ENCODE measurements at places on chromosomes 2 and 18. TPM values are rescaled to one million over a fixed set of nuclear protein-coding genes. Genes with fewer than 3 reads are reported as not detected.

GRCh38 chr18:59420244-59420643, 61.2 kb upstream of the LMAN1 start:
- no peaks in the 10 kb centered on the region for H3K36me3 ChIP-seq
- peaks cover 6% of the 10 kb centered on the region for H3K27me3 ChIP-seq
- no peak for DNase-seq
- H3K4me1 ChIP-seq, result no peaks in the 10 kb centered on the region
- no peak overlapping the region for H3K27ac ChIP-seq

- H3K36me3 ChIP-seq, result no peaks in the 10 kb centered on the region
- H3K4me1 ChIP-seq, result no peaks in the 10 kb centered on the region
- H3K4me3 ChIP-seq, result no peak overlapping the region
- H3K27me3 ChIP-seq, result no peaks in the 10 kb centered on the region
Measured at GRCh38 chr2:152411154-152411553, 76.2 kb downstream of the FMNL2 start.

DNA sequence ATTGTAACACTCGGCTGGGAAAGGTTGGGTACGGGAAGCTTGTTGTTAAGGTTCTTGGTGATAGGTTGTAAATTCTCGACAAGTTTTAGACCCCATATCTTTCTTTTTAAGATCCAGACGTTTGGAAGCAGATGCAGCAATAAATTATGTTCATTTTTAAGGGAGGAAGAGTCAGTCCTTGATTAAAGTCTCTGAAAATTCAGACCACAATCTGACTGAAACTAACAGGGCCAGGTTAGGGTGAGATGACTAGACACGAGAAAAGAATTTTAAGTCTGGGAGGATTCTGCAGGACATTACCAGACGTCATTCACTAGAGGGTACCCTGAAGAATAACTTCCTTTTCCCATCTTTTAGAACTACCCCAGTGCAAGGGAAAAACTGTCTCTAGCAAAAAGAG, 16.1 kb downstream of the WIPF1 start:
- DNase-seq, result no peak
- no peaks in the 10 kb centered on the region for H3K27me3 ChIP-seq
- H3K4me1 ChIP-seq, result peaks cover 19% of the 10 kb centered on the region
- no peak overlapping the region for H3K4me3 ChIP-seq
- H3K27ac ChIP-seq, result no peak overlapping the region

GRCh38 chr2:139354518-139354917, 574.3 kb upstream of the NXPH2 start:
- H3K27me3 ChIP-seq, result no peaks in the 10 kb centered on the region
- H3K36me3 ChIP-seq, result no peaks in the 10 kb centered on the region
- no peak overlapping the region for H3K27ac ChIP-seq
- no peak for DNase-seq
- H3K4me1 ChIP-seq, result no peaks in the 10 kb centered on the region

DNA sequence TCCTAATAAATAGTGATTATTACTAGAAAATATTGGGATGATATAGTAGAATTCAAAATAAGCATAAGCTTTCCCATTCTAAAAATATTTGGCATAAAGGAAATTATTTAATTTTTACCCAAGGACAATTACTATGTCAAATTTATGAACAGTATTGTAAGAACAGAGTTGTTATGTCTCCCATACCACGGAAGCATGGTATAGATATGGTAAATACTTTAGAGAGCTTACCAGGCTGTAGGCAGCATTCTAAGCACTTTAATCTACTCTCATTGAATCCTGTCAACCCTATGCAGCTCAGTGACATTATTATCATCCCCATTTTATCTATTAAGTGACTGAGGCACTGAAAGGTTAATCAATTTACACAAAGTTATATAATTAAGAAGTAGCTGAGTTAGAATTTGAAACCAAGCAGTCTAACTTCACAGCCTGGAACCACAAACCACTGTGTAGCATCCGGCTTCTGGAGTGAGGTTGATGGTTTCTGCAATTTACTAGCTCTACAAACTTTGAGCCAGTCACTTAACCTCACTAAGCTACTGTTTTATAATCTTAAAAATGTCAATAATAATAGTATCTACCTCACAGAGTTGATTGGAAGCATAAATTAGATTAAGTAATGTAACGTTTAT, 323.7 kb downstream of the ARHGAP15 start:
- no peaks in the 10 kb centered on the region for H3K4me1 ChIP-seq
- no peaks in the 10 kb centered on the region for H3K36me3 ChIP-seq
- no peak overlapping the region for H3K27ac ChIP-seq
- H3K4me3 ChIP-seq, result no peak overlapping the region

Gene INHBB
- 1.8 TPM for total RNA-seq

Data from sigmoid colon (tissue), 7 donors.